ENCODE measurements at places on chromosomes 6 and 20.

- no peak for DNase-seq
These were observed 5.7 kb upstream of the PARD6B start for GRCh38 chr20:50725724-50726005.

DNA sequence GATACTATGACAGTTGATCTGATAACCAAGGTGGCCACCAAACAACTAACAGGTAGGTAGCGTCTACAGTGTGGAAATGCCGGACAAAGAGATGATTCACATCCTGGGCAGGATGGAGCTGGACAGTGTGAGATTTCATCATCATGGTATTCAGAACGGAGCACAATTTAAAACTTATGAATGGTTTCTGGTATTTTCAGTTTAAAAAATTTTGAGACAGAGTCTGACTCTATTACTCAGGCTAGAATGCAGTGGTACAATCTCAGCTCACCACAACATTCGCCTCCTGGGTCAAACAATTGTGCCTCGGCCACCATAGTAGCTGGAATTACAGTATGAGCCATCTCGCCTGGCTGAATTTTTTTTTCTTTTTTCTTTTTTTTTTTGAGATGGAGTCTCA lies 43.8 kb downstream of the CEP57L1 start:
- peak; percentile 65 for DNase-seq

GRCh38 chr20:1122388-1123315 lies 4.2 kb downstream of the PSMF1 start:
- peak; percentile 11 for DNase-seq

DNA sequence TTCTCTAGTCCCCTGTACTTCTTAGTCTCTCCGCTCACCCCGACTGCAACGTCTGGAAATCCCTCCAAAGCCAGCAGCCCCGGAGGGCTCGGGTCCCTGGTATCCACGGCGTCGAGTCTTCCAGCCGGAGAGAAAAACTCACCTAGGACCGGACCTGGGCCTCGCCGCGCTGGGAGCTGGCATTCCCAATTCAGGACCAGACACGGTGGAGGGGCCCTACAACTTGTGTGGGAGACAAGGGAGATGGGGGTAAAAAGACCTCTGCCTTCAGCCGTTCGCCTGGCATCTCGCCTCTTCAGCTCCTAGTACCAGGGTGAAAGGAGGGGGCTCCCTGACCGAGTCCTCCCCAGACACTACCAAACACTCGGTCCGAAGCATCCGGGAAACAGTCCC lies 64.3 kb downstream of the GPX5 start:
- DNase-seq = no peak

GRCh38 chr6:127069659-127070279 lies 48.7 kb upstream of the RSPO3 start:
- peak; percentile 15 for DNase-seq

All from astrocyte (in vitro differentiated cells and primary cell).